ENCODE measurements at places on chromosomes 4 and X. TPM values are rescaled to one million over a fixed set of nuclear protein-coding genes. Genes with fewer than 3 reads are reported as not detected.

Gene SMIM43
- not detected for total RNA-seq

Gene FGFBP1
- total RNA-seq = not detected

Gene SCD5
- 1.7 TPM for total RNA-seq

Gene MAGEB1
- not detected for total RNA-seq

Gene KLB
- total RNA-seq = 0.08 TPM

Gene DCAF12L2
- not detected for total RNA-seq

Gene EMCN
- 29.6 TPM for total RNA-seq

Gene SPATA4
- 0.71 TPM for total RNA-seq

Gene MBTPS2
- 11.2 TPM for total RNA-seq

Gene RAI2
- total RNA-seq = 21.0 TPM

Data from heart right ventricle (tissue), 16 donors.